ENCODE measurements at places on chromosomes 2 and 18.

DNA sequence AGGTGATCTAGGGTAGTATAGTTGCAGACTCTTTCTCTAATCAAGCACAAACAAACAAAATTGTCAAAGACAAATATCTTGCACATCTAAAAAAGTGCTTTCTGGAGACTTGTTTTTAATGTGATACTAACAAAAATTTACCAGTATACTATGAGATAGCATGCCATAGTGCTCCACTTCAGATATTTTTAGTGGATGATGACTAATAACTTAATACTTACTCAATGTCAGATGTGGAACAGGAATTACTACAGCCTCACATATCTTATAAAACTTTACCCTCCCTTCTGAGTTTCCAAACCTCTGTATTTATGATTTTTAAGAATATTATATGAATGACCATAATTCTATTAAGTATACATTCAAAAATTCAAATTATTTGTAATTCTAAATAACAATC, 1162.0 kb upstream of the SLC39A10 start:
- DNase-seq, result no peak

DNA sequence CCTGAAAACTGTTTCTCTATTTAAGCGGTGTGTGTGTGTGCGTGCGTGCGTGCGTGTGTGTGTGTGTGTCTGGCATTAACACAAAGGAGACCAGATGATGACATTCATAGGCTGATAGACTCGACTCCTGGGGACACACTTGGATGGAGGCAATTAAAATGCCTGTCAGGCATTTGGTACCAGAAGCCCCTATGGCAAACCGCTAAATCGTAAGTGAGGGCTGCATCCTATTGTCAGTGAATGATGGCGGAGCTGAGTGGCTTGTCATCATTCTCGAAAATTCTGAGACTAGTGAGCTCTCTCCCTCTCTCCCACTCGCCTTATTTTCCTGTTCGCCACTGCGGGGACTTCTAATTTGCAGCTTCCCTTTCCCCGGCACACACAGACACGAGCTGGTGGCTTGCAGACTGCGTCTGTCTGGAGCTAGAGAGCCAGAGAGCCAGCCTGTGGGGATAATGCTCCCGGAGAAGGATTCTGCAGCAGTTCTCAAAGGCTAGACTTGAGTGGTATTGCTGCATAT, 155.4 kb downstream of the MAP2 start:
- peak; percentile 20 for DNase-seq

DNA sequence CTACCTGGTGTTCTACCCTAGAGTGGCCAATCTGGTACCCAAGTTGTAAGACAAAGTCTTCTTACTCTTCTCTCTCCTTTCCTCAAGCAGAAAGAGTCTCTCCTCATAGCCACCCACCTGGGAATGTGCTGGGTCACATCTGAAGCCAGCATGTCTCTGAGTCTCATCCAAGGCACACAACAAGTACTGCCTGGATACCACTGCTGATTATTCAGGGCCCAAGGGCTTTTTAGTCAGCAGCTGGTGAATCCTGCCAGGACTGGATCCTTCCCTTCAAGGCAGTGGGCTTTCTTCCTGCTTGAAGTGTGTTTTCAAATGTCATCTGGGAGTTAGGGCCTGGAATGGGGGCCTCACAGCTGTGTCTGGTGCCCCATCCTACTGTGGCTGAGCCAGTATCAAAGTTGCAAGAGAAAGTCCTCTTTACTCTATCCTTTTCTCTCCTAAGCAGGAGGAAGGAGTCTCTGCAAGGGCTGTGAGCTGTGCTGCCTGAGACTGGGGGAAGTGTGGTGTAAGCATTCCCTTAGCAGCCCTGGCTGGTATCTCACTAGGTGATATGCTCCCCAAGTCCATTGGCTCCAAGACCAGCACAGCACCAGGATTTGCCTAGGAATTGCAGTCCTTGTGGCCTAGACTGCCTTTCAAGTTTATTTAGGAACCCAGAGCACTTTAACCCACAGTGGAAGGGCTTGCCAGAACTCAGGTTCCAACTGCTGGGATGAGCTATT, 27.2 kb downstream of the OXER1 start:
- no peak for DNase-seq

- no peak for DNase-seq
Observed at GRCh38 chr2:72627083-72627482, 198.8 kb downstream of the EXOC6B start.

DNA sequence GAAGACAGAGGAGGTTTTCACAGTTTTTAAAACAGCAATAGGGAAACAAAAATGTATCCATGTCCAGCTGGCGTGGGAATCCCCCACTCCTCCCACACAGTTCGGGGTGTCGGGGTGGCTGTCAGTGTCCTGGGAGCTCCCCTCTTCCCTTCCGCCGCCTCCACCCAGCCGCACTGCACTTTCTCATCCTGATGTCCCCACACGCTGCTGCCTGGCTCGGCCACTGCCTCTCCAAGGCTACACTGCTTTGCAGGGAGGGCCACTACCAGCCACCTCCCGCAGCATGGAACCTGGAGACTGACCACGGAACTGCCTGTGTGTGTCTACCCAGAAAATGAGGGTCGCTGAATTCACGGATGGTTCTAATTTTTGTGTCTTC, 138.7 kb upstream of the CTDP1 start:
- no peak for DNase-seq

DNA sequence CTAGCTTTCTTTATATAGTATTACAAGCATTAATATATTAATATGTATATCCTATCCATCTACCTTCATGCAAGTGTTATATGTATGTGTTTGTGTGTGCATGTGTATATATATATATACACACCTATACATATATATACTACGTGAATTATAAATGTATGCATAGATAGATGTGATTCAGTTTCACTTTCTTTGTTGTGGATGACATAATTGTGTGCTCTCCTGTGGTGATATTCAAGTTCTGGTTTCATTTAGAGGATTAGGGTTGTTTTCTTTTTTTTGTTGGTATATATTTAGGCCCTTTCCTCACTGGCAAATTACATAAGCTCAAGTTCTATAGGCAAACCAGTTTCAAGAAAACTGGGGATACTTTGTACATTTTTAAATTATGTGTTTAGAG, 225.7 kb upstream of the FANCL start:
- no peak for DNase-seq

DNA sequence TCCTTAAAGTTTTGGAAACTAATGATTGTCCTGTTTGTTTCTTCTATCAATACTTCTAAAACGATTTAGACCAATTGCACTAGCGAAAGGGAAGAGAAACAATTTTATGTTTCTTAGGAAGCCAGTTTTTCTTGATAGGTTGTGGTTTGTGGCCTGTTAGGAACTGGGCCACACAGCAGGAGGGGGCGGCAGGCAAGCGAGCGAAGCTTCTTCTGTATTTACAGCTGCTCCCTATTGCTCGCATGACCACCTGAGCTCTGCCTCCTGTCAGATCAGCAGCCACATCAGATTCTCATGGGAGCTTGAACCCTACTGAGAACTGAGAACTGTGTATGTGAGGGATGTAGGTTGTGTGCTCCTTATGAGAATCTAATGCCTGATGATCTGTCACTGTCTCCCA, 201.5 kb upstream of the PXDN start:
- DNase-seq, result no peak

- peak; percentile 46 for DNase-seq
Observed at GRCh38 chr2:220455351-220455990, 828.0 kb downstream of the SLC4A3 start.

GRCh38 chr2:6080932-6081753, 389.0 kb downstream of the SOX11 start:
- DNase-seq, result no peak

DNA sequence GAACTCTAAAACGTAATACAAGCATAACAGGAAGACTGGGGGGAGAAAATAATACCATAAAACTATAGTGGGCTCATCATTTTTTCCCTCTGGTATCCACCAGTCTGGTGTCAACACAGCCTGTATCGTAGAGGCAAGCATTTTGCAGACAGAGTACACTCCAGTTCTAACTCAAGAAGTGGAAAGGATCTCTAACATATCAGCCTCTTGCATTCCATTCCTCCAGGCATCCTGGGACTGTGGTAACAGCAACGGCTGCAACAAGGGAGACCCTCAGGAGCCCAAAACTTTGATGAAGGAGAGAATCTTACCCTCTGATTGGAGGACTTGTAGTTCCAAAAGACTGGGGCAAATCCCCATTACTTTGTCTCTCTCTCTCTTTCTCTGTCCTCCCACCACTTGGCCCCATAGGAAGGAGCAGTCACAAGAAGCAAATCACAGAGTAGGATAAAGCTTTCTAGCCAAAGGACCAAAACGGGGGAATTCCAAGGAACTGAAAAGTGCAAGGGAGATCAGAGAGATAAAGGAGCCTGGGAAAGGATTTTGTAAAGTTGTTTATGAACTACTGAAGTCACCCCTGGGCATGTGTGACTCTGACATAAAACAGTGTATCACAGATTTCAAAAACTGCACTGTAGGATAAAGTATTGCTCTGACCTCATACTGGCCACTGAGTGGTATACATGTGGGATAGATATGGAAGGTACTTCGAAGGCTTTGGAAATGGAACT, 11.9 kb downstream of the FRZB start:
- DNase-seq, result no peak

DNA sequence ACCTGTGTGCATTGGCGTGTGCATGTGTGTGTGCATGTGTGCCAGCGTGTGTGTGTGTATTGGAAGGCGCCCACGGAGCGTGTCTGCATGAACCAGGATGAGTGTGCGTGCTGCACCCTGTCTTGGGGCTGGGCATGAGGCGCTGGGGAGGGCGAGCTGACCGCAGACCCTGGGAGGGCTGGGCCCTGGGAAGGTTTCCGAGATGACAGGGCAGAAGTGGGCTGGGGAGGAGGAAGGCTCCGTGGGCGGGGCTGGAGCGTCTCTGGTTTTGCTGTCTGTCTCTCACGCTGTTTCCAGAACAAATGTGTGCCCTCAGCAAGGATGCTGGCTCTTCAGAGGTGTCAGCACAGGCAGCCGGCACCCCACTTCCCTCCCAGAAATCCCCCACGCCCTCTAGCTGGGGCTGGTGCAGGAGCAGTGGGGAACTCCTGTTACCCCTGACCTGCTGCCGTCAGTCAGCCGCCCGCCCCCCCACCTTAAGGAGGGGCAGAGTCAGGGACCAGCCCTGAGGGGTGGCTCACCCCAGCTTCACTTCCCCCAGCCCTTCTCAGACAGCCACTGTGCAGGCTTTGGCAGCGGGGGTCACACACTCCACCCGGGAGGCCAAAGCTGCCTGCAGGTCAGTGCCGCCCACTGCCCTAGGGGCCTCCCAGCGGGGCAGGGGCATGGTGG, at the start of gene GPR35:
Gene GPR35, plus strand, starts transcription at position 531 of the 672 bp plus-strand sequence. CDS start 4,473 bp downstream, outside the sequence.
- peak; percentile 76 for DNase-seq

GRCh38 chr2:2050446-2050845, 280.6 kb downstream of the MYT1L start:
- no peak for DNase-seq

DNA sequence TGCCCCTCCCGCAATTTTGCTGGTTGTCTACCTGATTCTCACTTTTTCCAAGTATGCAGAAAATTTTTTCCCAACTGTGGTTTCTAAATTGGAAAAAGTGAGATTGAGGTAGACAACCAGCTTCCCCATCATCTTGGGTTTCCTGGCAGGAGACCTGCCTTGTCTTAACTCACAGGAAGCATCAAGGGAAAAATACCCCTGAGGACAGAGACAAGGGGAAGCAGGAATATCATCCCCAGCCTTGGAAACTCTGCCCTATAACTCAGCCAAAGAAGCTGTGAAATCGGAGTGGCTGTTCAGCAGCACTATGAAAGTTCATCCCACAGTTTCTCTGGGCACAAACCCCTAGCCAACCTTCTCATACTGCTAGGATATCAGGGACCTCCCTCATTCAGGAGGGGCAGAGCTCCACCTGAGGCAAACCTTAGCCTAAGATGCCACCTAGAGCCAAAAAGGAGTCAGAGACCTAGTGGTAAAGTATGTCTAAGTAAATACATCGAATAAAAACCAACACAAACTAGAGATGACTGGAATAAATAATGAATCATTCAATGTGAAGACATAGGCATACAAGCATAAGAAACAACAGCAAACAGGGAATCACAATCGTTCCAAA, 68.2 kb downstream of the ZSWIM2 start:
- peak; percentile 4 for DNase-seq

DNA sequence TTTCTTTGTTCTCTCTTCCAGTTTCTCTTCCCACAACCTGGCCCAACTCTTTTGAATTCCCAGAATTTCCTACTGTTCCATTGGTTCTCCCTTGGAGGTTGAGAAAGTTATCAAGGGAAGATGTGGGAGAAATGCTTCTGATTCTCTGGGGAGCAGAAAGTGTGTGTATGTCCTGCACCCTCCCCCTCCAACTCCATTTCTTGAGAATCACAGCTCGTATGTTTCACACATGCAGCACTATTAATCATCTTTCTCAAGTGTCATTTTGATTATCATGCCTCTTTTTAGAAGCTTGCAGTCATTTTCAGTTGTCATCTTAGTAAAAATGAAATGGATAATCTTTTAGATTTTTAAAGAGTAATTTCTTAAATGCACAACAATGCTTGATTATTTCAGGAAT, 296.8 kb upstream of the SLC39A10 start:
- no peak for DNase-seq

DNA sequence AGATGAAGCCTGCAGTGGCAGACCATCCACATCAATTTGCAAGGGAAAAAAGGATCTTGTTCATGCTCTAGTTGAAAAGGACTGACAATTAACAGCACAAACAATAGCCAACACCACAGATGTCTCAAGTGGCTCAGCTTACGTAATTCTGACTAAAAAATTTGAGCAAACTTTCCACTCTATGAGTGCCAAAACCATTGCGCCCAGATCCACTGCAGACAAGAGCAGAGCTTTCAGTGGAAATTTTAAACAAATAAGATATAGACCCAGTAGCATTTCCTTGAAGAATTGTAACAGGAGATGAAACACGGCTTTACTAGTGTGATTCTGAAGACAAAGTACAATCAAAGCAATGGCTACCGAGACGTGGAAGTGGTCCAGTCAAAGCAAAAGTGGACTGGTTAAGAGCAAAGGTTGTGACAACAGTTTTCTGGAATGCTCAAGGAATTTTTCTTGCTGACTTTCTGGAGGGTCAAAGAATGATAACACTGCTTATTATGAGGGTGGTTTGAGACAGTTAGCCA, 12.0 kb upstream of the ZNF396 start:
- DNase-seq, result peak; percentile 81

DNA sequence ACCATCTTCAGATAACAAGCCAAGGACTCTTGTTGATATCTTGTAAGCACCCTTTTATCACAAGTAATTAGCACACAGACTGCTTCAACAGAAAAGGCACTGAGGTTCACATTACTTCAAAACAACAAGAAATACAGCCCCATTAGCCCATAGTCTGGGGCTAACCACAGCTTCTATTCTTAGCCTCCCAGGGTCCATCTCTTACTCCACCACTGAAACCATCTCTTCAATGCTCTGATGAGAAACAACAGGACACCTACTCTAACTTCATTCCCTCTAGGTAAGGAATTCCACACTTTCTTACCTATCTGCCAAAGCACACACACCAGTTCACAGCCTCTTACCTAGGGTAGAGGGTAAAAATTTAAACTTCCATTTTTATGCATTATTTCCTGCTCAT, 26.4 kb upstream of the CYTIP start:
- DNase-seq, result no peak

GRCh38 chr2:203394519-203395227, 66.5 kb downstream of the ABI2 start:
- no peak for DNase-seq

- no peak for DNase-seq
Observed at GRCh38 chr2:154161286-154161685, 289.6 kb downstream of the GALNT13 start.
